ENCODE measurements at places on chromosomes 6 and 20.

GRCh38 chr6:16712931-16713484, 48.3 kb downstream of the ATXN1 start:
- no peak for DNase-seq

DNA sequence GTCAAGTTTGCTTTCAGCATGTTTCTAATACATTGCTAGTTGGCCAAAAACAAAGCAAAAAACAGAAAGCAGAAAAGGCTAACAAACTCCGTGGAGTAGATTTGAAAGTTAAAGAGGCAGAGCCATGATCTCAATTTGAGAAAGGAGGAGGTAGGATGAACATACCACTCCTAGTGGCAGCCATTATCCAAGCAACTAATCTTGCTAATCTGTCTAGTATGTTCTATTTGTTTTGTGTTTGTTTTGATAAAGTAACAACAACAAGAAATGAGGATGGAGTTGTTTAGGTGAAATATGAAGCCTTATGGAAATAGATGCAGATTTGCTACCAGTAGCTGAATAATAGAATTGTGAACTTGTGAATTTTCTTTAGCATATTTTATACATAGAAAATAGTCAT, 295.5 kb upstream of the PRDM1 start:
- no peak for DNase-seq

DNA sequence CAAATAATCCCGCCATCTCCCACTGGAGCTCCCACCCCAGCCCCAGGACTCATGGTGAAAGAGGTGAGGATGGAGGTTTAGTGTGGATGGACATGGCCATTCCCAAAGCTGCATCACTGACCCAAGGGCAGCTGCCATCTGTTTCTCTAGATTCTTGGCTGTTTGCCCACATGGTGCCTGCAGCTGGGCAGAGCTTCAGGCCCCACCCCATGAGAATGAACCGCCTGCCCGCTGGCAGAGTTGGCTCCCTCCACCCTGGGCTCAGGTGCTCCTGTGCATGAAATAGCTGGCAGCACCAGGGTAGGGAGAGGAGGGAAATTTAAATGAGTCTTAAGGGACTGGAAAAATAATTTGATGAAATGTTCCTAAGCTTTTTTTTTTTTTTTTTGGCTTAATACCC, 17.4 kb downstream of the SCML4 start:
- no peak for DNase-seq

DNA sequence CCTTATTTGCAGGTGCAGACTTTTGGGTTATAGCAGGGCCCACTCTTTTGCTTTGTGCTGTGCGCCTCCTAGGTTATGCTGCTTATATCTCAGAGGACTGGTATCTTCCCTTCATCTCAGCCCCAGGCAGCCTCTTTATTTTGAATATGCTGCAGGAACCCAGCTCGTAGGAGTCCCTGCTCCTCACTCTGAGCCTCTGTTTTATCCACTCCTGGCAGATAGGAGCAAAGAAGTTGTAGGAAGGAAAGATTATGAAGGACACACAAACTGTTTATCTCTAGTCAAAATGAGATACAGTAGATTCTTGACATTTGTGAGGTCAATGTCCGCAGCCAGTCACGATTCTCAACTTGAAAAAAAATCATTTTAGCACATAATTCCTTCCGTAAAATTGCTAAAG, 15.6 kb downstream of the L3MBTL3 start:
- DNase-seq = no peak

DNA sequence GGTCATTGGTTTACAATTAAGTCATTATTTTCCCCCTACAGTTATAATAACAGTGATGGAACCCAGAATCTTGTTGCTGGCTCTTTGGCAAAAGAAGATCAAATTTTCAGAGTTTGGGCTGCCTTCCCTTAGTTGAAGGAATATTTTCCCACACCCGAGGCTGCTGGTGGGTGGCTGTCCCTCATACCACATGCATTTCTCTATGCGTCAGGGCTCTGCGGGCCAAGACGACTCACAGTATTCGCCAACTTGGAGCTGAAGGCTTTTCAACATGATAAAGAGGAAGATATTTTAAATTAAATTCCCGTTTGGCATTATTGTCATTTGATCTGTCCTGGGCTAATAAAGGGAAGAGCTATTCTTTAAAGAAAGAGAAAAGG, 102.2 kb upstream of the SASH1 start:
- no peak for DNase-seq

DNA sequence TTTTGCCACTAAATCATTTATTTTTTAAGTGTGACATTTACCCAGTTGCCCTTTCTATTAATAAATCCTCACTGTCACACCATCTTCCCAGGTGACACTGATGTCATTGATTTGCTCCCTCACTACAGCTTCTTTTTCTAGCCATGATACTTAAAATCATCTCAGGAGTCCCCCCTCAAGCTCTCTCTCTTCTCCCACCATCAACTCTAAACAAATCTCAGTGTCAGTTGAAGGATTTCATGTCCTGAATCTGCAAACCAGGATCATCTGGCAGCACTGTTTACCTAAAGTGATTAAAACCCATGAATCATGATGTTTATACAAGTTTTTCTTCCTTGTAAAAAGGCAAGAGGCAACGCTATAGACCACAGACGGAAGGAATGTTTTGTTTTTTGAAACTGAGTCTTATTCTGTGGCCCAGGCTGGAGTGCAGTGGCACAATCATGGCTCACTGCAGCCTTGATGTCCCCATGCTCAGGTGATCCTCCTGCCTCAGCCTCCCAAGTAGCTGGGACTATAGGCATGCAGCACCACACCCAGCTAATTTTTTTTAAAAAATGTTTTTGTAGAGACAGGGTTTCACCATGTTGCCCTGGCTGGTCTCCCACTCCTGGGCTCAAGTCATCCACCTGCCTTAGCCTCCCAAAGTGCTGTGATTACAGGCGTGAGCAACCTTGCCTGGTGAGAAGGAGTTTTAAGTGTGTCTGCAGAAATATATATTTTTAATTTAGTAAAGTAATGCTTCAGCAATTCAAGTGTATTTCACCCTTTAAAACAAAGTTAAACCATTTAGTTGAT, 30.1 kb upstream of the SH3BGRL2 start:
- DNase-seq = no peak

GRCh38 chr6:73180076-73180738, 45.1 kb downstream of the KHDC1L start:
- DNase-seq = no peak

Data from islet precursor cell (in vitro differentiated cells).